T follicular helper cell (primary cell): ENCODE measurements at places on chromosomes 2 and 18.

GRCh38 chr2:236211296-236211695 lies 43.1 kb upstream of the GBX2 start:
- no peak for DNase-seq

GRCh38 chr18:79789091-79789891 lies 8.4 kb upstream of the KCNG2 start:
- no peak for DNase-seq

DNA sequence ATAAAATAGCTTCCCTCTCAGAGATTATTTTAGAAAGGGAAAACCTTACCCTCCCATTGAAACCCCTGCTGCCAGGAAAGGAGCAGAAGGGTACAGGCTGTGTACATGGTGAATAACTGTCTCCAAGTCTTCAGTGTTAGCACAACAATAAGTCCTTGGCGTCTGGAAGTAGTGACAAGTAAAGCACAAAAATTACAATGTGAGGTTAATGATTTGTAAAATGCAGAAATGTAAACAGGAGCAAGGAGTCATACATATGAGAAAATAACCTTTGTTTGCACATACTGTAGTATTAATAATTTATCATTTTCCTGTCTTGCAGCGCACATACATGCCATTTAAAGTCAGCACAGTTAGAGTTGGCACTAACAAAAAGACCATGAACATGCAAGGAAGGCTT lies 40.5 kb downstream of the ABHD3 start:
- DNase-seq: no peak

GRCh38 chr18:53135654-53136053 lies 795.7 kb downstream of the DCC start:
- DNase-seq: no peak

DNA sequence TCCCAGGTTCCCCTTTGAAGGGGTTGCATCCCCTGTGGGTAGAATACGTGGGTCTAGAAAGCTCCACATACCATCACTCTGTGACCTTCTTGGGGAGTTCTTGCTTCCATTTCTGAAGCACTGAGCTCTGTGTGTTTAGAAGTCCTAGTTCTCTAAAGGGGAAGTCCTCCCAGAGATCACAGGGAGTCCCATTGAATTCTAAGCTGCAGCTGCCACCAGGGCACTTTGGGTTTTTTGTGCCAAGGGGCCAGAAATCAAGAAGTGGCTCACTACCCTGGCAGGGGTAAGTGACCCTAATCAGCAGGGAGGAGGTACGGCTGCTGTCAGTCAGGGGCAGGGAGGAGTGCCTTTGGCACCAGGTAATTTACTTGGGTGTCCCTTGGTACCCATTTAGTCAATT lies 70.9 kb downstream of the EHD3 start:
- DNase-seq: no peak

DNA sequence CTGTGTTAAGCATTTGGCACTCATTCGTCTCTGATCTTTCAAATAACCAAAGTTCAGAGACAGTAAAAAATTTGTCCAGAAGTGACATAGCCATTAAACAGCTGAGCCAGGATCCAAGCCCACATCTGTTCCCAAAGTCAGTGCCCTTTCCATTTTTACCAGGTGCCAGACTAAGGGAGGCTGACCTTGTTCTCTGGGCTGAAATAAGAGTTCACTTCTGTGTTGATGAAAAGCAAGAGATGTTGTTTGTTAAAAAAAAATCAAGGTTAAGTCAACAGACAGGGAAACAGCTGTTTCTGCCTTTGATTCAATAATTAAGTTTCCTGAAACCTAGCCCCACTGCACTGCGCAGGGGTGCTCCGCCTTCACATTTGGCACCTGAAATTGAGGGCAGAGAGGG lies 117.1 kb downstream of the PRKRA start:
- no peak for DNase-seq

GRCh38 chr2:121994238-121995206 lies 239.1 kb downstream of the TSN start:
- no peak for DNase-seq

GRCh38 chr2:82993609-82994008 lies 1465.5 kb downstream of the SUCLG1 start:
- DNase-seq: no peak

DNA sequence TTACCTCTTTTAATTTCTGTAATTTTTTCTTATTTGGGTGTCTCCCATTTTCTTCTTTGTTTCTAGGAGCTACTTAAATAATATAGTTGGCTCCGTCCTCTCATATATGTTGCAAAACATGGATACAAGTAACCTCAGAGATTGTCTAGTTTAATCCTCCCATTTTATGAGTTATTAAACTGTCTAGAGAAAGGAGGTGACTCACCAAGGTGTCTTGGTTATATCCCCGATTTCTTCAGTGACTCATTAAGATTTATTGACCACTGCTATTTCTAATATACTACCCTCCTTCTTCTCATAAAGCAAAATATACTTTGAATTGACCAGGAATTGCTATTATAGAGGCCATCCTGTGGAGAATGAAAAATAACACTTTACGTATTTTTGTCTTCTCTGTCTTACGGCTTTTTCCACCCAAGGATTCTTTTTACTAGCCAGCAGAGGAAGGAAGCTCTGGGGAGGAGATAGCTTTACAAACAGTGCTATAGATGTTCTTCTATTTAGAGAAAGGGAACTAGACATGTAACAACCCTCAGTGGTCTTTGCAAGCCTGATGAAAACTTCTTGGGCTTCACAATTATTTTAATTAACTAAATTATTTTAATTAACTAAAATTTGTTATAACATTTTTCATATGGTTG lies 300.4 kb upstream of the TNP1 start:
- DNase-seq: no peak
